ENCODE measurements at places on chromosomes 1 and 21.

DNA sequence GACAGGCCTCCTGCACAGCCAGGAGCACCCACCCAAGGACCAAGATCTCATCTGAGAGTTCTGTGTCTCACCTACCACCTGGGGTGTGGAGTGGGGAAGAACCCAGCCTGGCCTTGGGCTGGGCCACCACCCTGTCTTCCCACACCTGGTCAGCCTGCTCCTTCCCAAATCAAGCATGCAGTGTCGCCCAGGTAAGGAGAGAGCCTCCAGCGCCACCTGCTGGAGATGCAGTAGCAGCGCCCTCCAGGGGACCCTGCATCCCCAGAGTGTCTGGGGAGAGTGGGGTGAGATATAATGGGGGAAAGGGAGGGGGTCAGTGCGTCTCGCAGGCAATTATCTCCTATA is 32.3 kb downstream of the KIAA2013 start:
- peak; percentile 49 for DNase-seq

DNA sequence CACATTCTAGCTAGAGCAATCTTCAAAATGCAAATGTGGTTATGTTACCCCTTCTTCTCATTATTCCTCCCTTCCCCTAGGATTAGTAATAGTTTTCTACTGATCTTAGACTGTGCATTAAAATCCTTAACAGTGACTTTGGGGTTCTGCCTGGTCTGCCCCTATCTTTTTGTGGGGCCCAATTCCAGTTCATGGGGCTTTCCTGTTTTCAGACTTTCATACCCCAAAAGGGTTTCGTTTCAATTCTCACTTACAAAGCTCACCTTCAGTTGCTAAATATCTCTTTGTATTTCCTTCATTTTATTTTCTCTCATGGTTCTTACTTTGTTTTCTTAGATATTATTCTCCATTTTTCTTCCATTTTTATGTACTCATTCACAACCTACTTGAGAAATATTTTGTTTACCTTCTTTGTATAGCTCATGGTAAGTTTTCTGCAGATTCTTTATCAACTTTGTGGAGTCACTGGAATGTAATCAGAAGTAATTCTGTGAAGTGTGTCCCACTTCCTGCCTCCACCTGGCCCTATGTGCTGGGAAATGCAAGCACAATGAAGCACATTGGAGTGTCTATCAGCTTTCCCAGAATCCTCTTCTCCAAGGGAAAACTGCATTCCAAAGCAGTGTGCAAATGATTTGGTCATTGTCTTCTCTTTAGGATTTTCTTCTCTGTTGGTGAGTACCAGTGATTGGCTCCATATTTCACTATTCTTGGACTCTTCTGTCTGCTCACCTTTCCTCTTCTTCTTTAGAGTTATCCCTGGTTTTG is 350.2 kb downstream of the ZNF326 start:
- no peak for DNase-seq

DNA sequence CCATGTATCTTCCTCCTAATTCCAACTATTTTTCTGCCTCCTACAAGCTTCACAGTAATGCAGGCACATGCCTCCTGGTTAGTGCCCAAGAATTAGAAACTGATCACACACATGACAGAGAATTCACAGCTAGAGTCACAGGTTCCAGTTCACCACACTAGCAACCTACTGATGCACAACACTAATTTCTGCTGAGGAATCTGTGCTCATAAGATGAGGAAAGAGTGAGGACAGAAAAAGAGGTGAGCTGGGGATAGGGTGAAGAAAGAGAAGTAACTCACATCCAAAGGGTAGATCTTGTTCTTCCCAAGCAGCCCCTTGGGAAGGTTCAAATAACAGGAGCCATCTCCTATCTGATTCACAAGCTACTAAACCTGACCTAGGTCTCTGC is 61.3 kb downstream of the PUM1 start:
- no peak for DNase-seq

DNA sequence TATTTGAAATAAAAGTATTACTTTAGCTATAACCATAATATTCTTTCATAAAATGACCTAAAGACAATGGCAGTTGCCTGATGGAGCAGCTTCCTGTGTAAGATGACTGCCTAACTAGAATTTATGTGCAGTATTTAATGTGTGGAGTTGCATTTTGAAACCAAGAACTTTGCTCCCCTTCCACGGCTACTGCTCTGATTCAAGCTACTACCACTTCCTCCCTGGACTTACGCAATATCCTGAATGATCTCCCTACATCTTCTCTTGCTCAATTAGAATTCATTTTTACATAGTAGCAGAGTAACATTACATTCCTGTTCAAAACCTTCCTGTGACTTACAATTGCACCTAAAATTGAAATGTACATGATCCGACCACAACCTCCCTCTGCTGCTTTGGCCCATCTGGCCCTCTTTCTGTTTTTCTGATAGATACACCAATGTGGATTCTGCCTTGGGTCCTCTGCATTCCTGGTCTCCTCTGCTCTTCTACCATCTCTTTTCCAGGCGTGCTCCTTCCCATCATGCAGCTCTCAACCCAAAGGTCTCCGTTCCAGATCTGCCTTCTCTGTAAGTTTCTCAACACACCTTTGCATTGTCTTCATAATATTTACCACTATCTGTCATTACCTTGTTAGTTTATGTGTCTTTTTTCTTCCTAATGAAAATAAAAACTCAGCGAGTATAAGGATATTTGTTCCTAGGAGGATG is 47.4 kb upstream of the USP25 start:
- no peak for DNase-seq

DNA sequence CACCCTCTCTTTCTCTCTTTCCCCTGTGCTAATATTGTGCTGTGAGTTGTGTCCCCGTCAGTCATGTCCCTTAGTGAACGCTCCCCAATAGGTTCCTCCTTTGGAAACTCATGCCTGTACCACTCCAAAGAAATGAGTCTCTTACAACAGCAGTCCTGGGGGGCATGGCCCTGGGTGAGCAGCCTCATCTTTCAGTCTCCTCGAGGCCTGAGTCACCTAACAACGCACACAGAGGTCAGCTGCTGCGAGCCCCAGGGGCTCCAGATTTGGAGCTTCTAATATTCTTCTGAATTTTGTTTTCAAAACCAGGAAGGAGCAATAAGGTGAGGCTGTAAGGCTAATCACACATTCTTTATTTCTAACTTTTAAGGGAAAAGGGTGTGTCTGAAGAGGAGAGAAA is 30.5 kb upstream of the ZBTB8A start:
- no peak for DNase-seq

DNA sequence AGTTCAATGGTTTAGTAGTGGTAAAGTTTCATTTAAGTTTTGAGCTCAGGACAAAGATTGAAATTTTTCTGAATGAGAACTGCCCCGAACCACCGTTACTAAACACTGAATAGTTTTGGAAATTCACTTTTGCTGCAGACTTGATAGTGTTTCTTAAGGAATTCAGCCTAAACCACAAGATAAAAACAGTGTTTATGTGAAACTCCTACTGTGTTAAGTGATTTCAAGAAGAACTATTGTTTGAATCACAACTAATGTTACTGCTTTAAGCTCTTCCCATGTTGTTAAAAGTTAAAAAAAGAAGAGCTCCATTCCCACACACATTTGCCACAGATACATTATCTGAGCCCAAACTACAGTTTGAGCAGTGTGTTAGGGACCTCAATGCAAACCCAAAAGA is 159.2 kb downstream of the DYRK1A start:
- DNase-seq: no peak

GRCh38 chr1:195766709-195767108 is 841.5 kb downstream of the KCNT2 start:
- no peak for DNase-seq
